ENCODE measurements at places on chromosomes 12 and 14. TPM values are rescaled to one million over a fixed set of nuclear protein-coding genes. Genes with fewer than 3 reads are reported as not detected.

Gene PNMA1
- total RNA-seq: 28.3 TPM

Gene PTPRB
- 17.3 TPM for total RNA-seq

Gene TROAP
- 51.8 TPM for total RNA-seq

Gene CD4
- total RNA-seq: 13.4 TPM

Gene PNP
- total RNA-seq: 123 TPM

Gene LDHB
- 565 TPM for total RNA-seq

Gene TMBIM6
- 1,024 TPM for total RNA-seq

Gene TXNRD1
- 110 TPM for total RNA-seq

Gene TMEM229B
- total RNA-seq: 6.9 TPM

Gene NEUROD4
- total RNA-seq: not detected

Gene NT5DC3
- 10.0 TPM for total RNA-seq
